ENCODE measurements at places on chromosomes 1 and 21.

DNA sequence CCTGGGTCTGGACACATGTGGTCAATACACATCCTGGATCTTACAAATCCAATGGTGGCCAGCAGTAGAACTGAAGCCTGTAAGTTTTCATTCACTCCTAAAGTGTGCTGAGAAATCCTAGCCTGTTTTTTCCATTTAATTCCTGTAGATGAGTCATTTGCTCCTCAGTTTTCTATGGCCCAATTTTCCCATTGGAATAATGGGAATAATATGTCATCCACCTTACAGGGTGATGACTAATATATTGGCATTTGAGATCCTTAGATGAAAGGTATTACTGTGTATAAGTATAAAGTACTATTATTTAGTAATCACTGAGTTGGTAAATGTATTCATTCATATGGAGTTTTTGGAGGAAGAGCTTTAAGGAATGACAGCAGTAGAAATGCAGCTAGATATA, 89.7 kb upstream of the ADAR start:
- DNase-seq, result no peak

DNA sequence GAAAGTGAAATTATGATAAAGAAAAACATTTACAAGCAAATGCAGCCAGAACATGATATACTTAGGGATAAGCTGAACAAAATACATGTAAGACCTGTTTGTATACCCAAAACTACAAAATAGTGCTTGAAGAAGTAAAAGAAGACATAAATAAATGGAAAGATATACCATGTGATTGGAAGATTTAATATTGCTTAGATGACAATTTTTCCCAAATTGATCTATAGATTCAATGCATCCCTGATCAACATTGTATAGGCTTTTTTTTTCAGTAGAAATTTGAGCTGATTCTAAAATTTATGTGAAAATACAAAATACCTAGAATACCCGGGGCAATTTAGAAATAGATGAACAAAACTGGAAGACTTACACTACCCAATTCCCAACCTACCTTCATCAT, 76.4 kb downstream of the GABPA start:
- DNase-seq, result no peak

- DNase-seq, result no peak
These were observed 308.8 kb upstream of the USP24 start for GRCh38 chr1:55524006-55524405.

- no peak for DNase-seq
These were observed 12.8 kb downstream of the S100A7 start for GRCh38 chr1:153447498-153448170.

- DNase-seq, result no peak
These were observed 94.7 kb downstream of the TSEN15 start for GRCh38 chr1:184146202-184146601.

DNA sequence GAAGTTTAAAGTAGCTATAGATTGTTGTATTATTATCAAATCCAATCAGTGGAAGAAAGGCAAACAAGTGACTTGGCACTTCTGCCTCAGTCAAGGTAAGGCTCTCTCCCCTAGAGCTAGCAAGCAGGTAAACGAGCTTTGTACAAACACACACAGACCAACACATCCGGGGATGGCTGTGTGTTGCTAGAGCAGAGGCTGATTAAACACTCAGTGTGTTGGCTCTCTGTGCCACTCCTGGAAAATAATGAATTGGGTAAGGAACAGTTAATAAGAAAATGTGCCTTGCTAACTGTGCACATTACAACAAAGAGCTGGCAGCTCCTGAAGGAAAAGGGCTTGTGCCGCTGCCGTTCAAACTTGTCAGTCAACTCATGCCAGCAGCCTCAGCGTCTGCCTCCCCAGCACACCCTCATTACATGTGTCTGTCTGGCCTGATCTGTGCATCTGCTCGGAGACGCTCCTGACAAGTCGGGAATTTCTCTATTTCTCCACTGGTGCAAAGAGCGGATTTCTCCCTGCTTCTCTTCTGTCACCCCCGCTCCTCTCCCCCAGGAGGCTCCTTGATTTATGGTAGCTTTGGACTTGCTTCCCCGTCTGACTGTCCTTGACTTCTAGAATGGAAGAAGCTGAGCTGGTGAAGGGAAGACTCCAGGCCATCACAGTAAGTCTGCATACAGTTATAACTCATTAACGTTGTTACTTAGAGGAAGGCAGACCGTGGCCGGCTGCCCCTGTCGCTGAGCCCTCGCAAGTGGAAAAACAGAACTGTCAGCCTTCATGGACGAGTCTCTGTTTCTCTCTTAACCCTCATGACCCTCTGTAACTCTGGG, at the start of gene PALMD:
Gene PALMD (plus strand): TSS at position 415 of the 833 bp plus-strand sequence. CDS start 205 bp downstream, at position 620.
- no peak for DNase-seq

GRCh38 chr1:112546076-112546475, 37.3 kb downstream of the WNT2B start:
- DNase-seq, result no peak

DNA sequence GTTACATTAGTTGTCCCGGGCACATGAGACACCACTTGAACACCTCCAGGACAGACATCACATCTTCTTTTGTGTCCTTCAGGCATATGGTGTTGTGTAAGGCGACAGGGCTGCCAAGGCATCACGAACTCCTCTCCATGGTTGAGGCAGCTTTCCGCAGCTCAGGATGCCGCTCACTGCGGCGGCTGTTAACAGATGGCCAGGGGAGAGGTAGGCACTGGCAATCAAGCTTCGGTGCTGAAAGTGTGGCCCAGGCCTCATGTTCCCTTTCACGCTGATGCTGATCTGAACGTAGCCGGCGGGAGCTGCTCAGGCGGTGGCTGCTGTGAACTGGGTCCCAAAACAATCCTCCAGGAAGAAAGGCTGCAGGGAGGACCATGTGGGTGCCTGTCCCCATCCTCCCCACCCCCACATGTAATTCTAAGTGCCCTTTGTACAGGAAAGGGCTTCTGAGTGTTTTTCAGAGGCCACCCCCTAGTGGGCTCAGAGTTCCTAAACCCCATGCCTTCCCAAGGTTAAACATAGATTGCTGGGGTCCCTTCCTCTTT, 287.1 kb upstream of the AJAP1 start:
- no peak for DNase-seq

DNA sequence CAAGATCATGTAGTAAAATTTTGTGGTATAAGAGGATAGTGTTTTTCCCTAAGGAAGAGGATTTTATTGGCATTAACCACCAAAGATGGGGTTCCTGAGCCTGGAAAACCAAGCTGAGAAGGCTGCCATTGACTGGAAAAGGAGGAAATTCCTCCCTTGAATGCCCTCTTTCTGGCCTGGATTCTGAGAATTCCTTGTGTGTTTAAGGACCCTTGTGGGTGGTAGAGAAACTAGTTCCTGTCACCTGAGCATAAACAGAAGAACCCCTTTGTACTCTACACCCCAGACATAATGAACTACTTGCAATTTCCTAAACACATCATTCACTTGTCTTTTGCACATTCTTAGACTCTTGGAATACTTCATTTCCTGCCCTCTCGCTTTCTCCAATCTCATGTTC, 33.1 kb upstream of the CEP350 start:
- no peak for DNase-seq

- no peak for DNase-seq
These were observed 9.4 kb downstream of the SLC25A44 start for GRCh38 chr1:156203331-156203730.

DNA sequence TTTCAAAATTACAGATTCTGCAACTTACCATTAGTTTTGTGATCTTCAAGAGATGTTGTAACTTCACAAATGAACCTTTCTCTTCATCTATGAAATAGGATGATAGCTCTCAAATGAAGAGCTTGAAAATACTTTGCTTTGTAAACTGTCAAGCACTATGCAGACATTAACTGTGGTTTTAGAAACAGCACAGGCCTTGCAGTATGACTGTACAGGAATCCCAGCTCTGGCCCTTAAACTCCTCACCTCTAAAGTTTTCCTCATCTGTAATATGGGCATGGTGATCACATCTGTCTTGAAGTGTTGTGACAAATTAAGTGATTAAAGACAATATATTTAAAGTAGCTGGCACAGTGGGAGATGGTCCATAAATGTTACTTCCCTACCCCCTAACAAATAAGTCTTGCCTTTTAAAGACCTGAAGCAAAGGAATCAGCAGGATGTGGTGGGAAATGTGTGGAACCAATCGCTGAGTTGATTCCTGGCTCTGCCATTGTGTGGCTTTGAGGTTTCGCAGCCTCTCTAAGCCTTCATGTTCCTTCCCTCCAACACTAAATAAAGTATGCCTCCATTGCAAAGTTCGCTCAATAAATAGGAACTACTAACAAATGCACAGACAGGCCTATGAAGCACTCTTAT, 5.5 kb upstream of the PTP4A2 start:
- no peak for DNase-seq

- DNase-seq, result peak; percentile 24
These were observed 5.4 kb upstream of the KNCN start for GRCh38 chr1:46556822-46557221.

GRCh38 chr1:92937731-92938130, 23.5 kb downstream of the DIPK1A start:
- no peak for DNase-seq
